Stimulated activated CD4-positive, alpha-beta T cell treated with anti-CD3 and anti-CD28 coated beads, Interleukin-4, amount 100 ng/mL, for 24 hours (primary cell): ENCODE measurements at places on chromosomes 1 and 21.

DNA sequence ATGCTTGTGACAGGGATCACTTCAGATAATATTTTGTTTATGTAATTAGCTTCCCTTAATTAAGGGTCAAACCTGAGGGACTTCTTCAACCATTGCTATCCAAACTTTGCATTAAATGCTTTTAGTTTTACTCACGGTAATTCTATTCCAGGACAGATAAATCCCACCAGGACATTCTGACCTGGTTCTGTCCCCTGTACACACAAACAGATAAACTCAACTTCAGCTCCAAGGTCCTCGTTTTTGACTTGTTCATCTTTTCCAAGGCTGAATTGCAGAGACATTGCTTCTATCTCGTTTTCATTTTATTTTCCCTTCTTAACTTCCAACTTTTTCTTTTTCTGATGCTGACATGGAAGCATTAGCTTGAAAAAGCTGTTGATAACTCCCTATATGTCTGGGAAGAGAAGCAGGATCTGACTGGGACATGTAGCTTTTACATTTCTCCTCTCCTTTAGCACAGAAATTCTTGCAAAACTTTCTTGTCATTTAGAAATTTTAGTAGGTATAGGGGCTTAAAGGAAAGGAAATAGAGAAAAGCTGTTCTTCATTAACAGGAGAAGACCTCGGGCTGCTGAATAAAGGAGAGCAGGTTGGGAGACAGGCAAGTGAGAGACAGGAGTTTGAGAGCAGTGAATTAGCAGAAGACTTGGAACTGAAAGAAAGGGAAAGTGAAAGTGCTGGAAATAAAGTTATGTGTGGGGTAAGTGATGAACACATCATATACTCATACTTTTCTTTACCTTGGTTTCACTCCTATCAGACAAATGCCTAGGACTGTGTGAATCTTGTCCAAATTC lies 231.7 kb upstream of the B3GALT2 start:
- DNase-seq: peak; percentile 14

DNA sequence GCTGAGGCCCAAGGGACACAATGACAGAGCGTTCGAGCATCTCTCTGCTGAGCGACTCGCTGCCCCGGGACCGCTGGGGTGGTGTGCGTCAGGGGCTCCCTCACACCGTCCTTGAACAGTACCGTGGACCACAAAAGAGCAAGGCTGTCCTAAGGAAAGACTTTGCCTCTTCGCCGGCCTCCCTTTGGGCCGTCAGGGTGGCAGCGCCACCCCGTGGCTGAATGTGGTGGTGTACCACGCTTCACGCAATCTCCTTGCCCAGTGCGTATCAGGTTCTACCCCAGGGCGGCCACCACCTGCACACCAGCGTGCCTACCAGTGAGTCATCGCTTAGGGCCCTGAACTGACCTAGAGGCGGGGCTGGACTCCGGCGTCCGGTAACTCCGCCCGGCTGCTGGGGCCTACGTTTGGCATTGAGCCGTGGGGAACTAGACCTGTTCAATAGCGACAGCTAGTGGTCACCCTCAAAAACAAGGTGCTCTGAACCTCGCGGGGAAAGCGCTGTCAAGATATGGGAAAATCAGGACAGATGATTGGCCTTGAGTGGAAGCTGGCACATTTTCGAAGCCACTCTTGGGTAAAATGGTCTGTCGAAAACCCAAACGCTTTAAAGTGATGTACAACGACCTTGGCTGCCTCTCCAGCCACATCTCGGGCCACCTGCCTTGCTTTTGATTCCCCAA lies 8.1 kb upstream of the TRAF3IP3 start:
- peak; percentile 90 for DNase-seq

DNA sequence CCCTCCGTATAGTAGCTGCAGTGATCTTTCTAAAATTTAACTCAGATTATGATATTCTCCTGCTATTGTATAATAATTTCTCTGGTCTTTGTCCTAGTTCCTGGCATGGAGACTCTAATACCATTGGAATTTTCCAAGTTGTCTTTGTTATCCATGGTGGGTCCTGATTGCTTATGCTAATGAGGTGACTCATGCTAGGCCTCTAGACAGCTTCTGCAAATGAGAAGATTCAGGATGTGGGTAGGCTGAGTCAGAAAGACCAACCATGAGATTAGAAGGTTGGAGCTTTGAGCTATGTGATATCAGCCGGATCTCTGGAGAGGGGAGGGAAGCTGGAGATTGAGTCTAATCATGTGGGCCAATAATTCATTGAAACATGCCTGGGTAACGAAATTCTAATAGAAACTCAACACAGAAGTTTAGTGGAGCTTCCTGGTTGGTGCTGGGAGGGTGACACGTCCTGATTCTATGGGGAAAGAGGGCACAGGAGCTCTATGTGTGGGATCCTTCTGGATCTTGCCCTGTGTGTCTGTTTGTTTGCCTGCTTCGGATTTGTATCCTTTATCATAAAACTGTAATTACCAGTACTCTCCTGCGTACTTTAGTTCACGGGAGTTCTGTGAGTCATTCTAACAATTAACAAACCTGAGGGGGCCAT lies 73.2 kb upstream of the CNIH3 start:
- DNase-seq: peak; percentile 30

GRCh38 chr1:222373831-222374602 lies 173.9 kb downstream of the HHIPL2 start:
- no peak for DNase-seq

GRCh38 chr1:47003896-47004403 lies 19.5 kb upstream of the CYP4X1 start:
- DNase-seq: no peak

GRCh38 chr1:230090194-230090711 lies 23.2 kb downstream of the GALNT2 start:
- DNase-seq: no peak

DNA sequence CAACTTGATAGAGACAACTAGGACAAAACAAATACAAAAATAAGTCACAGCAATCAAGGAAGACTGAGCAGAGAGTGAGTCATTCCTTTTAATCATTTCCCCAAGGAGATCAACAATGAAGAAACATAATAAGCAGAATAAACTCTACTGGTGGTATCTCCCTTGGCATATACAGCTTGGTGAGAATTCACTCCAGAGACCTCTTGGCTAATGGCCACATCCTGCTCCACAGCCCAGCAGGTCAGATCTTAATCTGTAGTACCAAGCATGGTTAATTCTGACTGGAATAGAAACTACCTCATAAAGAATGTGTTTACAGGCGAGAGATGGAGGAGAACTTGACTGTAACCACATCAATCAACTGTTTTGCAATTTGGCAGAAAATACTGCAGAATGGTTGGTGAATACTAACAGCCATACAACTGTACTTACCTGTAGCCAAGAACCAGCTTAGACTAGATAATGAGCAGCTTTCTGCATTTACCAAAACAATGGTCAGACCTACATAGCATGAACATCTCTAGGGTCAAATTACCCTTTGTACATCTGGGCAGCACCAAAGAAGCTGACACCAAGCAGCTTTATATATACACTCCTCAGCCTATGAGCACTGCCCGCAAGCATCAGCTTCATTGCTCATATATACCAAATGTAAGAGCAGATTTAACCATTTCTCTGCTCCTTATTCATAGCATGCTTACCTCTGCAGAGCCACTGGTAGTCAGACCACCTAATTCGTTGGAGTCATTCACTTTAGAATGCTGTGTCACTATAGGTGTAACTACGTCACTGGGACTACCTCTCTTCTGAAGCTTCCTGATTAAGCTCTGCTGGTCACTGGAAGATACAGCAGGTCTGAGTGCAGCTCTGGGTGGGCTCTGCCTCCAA lies 51.0 kb downstream of the KIAA0319L start:
- DNase-seq: peak; percentile 41
